CD4-positive, alpha-beta T cell treated with Interleukin-4 for 1 hour (primary cell): ENCODE measurements at places on chromosomes 3 and 15.
A peak's percentile ranks its signal among the peaks of the same experiment; 100 is the strongest.

DNA sequence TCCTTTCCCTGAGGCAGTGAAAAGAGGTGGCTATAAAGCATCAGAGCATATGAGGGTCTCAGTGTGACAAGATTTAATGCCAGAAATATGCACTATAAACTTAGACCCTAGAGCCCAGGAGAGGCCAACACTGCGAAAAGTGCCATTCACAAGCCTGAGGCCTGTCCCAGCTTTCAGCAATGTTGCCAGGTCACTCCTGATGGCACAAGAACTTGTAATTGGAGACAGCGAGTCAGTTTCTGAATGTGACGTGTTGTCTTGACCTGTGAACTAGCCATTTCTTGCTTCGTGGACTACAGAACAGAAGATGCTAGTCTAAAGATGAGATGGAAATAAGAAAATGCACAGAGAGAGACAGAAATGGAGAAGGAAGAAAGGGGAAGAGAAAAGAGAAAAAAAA is 87.9 kb downstream of the WDR72 start:
- DNase-seq = no peak

DNA sequence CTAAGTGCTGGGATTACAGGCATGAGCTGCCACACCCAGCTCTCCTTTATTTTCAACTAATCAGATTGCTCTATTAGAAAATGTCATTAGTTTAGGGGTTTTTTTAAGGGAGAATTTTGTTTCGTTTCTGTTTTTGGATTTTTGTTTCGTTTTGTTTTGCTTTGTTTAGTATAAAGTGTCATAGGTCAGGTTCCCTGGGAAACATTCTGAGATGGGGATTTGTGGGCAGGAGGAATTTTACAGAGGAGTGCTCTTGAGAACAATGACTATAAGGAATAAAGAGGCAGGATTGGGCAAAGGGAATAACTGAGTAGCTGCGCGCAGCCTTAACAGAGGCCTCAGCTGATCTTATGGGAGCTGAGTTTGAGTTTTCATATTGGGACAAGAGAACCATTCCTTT is 86.8 kb upstream of the NR2F2 start:
- DNase-seq = no peak

- DNase-seq = no peak
These were observed 179.9 kb downstream of the RYR3 start for GRCh38 chr15:33490703-33491102.

GRCh38 chr3:105527949-105528348 is 161.2 kb downstream of the ALCAM start:
- DNase-seq = no peak

GRCh38 chr3:183460081-183461055 is 31.9 kb upstream of the MCF2L2 start:
- no peak for DNase-seq

DNA sequence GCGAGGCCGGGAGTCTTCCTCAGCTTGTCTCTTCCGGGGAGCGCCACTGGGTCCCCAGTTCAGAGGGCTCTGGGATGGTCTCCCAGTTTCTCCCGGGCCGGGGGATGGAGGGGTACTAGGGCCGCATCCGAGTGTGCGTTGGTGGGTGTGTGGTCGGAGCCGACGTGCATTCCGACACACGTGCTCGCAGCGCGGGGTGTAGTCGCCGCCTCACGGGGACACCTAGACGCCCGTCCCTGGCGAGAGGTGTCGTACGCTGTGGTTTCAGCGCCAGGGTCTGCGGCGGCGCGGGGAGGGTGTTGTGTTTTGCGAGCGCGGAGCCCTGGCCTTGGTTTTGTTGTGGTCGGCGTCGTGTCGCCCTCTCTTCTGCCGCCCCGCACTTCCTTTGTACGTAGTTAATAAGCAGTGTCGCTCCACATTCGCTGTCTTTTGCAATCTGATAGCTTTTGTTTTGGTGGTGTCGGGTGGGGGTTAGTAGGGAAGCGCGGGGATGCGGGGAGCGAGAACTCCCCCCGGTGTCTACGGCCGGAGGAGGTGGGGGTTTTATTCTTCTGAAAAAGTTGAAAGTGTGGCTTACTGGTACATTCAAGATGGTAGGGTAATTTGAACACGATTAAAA is 2.2 kb downstream of the IGF1R start:
- peak; percentile 64 for DNase-seq

DNA sequence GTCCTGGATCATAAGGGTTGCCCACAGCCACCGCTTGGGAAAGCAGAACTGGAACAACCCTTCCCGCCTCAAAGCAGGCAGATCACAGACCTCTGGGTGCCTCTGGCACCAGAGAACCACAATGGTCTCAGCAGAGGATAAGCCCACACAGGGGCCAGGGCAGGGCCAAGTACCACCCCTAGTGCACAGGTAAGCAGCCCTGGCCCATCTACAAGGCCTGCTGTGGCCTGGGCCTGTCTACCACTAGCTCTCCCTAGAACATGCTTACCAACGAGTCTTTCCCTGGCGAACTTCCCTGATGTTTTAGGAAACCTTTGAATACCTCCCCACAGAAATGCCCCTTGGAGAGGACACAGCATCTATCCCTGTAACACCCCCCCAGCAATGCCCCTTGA is 28.3 kb downstream of the TNK2 start:
- no peak for DNase-seq

DNA sequence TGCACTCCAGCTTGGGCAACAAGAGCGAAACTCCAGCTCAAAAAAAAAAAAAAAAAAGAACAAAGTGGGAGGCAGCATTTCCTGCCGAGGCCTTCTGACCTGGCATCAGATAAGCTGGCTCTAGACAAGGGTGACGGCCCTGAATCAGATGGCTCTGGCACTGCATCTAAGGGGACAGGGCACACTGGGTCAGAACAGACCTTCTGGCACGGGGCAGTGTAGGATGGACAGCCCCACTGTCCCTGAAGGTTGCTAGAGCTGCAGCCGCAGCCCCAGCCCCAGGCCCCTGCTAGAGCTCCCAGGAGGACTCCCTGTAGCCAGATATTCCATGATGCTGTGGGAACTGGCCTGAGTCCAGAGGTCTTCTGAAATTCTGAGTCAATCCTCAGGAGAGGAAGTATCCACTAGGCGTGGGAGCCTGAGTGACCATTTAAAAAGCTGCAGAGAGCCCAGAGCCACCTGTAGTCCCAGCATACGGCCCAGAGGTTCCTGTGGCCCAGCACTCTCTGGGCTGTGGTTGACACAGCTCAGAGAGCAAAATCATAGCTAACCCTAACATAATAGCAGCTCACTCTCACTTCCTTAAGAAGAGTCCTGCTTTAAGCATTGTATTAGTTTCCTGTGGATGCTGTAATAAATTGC is 69.2 kb upstream of the MFGE8 start:
- DNase-seq = no peak

DNA sequence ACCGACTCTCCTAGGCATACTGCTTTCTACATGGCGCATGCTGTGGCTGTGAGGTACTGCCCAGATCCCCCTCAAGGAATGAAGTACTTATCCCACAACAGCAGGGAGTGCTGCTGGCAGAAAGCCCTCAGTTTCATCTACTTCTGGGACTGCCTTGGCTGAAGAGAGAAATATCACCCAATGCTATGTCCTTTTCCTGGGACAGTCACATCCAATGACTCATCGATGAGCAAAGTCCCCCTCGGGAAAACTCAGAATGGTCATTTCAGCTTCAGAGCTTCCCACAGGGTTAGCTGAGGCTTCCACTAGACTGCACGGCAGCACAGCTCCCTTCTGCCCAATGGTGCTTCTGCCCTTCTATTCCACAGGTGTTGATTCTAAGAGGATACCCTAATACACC is 3.6 kb upstream of the NMD3 start:
- DNase-seq = no peak

DNA sequence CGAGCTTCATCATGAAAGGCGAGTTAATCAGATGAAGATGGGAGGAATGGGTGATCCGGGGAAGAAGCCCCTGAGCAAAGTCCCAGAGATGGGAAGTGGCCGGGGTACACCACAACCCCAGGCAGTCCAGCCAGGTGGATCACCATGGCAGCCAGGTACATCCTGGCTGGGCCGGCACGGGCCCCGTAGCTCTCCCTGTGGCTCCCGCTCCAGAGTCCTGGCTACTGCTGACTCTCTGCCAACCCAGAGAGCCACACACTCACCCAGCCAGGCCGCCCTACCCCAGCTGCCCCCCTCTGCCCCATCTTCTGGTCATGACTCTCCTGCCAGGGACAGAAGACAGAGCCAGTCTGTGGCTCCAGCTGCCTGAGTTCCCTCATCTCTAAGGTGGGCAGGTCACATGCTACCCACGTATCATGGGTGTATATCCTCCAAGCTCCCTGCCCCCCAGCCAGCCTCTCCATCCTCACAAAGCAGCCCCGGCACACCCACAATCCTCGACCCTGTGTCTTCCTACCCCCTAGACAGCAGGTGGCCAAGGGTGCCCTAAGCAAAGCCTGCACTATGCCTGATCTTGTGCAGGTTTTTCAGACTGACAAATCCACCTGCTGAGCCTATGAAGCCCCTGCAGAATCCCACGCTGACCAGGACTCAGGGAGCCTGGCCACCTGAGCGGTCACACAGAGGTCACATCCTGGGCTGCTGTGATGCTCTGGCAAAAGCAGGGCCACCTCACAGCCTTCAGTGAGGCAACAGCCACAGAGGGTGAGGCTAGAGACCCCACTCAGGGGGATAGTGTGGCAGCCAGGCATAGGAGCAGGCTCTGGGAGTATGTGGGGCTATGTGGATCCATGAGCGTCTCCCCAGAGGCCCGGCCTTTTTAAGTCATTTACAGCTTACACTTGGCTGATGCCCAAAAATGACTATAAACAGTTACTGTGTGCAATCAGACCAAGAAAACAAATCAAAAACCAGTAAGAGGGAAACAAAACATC is 13.2 kb downstream of the XXYLT1 start:
- DNase-seq = no peak

GRCh38 chr3:185402561-185402960 is 39.6 kb downstream of the MAP3K13 start:
- no peak for DNase-seq

DNA sequence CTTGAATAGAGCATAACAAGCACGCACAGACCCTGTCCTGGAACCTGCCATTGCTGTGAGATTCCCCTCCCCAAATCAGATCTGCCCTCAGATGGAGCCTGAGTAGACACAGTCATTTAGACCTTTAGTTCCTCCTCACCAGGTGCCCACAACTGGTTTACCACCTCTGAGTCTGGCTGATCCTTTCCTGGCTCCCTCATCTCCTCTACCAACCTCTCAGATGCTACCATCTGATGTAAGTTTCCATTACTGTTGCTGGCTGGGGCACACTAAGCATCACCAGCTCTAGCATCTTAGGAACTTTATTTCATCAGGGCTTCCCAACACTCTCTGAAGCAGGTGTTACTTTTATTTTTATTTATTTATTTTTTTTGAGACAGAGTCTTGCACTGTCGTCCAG is 288.3 kb downstream of the TLE3 start:
- no peak for DNase-seq

GRCh38 chr3:136990826-136991225 is 33.0 kb downstream of the IL20RB start:
- no peak for DNase-seq

DNA sequence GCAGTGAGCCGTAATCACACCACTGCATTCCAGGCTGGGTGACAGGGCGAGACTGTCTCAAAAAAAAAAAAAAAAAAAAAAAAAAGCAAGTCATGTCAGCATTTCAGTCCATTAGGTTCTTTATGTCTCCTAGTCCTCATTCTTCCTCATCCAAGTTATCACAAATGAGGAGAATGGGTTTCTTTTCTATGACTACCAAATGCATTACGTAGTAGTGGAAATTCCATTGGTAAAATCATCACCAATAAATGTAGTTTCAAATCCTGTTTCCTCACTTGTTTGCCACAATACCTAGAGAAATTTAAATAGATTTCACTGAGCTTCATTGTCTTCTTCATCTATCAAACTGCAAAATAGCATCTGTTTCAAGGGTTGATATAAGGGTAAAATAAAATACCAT is 317.6 kb upstream of the MME start:
- no peak for DNase-seq

- peak; percentile 5 for DNase-seq
These were observed 16.8 kb downstream of the NOX5 start for GRCh38 chr15:69031013-69032001.

DNA sequence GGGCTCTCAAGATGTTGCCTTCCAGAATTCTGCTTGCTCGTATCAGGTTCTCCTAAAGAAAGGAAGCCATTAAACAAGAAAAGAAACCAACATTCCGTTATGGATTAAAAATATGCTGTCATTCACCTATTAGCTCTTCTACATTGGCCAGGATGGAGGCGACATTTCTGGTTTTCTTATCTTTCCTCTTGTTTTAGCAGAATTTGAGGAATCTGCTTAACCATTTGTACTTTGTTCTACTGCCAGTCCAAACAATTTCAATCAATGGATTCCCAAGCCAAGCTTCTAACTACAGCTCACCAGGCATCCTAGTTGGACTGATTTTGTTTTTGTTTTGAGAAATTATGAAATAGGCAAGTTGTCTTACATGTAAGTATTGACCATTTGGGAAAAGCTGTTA is 164.6 kb upstream of the TSC22D2 start:
- no peak for DNase-seq

DNA sequence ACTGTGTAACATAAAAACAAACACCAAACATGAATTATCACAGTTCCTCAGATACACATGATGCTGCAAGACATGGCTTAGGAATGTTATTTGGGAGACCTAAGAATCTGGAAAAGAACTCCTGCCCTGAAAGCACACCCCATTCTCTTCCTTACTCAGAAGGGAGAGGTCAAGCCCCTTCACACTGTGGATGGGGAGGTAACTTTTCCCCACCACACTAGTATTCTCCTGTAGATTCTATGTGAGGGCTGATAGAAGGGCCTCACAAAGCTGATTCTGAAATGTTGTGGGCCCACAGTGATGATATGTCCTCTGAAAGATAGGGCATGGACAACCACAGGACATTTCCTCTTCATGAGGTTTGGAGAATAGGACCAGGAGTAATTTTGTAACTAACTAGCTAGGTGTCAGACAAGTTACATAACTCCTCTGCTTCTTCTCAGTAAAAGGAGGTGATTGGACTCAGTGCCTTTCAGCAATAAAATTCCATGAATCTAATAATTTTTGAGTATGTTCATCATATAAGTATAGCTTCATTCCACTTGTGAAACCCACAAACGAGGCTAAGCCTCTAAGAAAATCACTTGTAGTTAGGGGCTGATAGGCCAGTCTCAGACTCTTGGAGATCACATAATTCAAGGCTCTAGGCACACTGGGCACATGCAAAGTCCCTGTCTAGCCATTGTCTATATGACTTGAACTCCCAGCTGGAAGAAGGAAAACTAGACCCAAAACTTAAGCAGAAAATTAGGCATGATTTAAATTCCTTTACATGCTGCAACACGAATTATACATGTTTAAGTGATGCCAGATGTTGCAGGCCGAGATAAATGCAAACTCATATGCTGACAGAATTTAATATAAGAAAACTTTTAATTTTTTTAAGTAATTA is 7.5 kb downstream of the PTX3 start:
- DNase-seq = no peak

- no peak for DNase-seq
These were observed 908.4 kb downstream of the AGBL1 start for GRCh38 chr15:86988033-86988432.

GRCh38 chr3:32818970-32819511 is 1.2 kb downstream of the TRIM71 start:
- DNase-seq = no peak

GRCh38 chr15:63172851-63173451 is 15.7 kb upstream of the RPS27L start:
- no peak for DNase-seq
